ENCODE measurements at places on chromosomes 3 and 15. TPM values are rescaled to one million over a fixed set of nuclear protein-coding genes. Genes with fewer than 3 reads are reported as not detected.

The C3orf22 gene
- total RNA-seq: not detected

The EXD1 gene
- not detected for total RNA-seq

The GLDN gene
- not detected for total RNA-seq

The SYNM gene
- 1.2 TPM for total RNA-seq

The ESYT3 gene
- 0.13 TPM for total RNA-seq

The MYEF2 gene
- total RNA-seq: 9.2 TPM

The SCN11A gene
- 0.08 TPM for total RNA-seq

The COL6A5 gene
- total RNA-seq: not detected

The ZNF80 gene
- total RNA-seq: 2.1 TPM

The PLSCR4 gene
- not detected for total RNA-seq

The RAD51 gene
- total RNA-seq: 63.8 TPM

The MESD gene
- total RNA-seq: 28.1 TPM

The ZNF774 gene
- total RNA-seq: 1.0 TPM

The STARD9 gene
- total RNA-seq: 6.3 TPM

The PAQR9 gene
- total RNA-seq: not detected

The BFSP2 gene
- total RNA-seq: not detected

The CATSPER2 gene
- total RNA-seq: 1.2 TPM

The GPR27 gene
- total RNA-seq: 2.7 TPM

The FBLN2 gene
- 0.15 TPM for total RNA-seq

The KLHL6 gene
- total RNA-seq: 34.6 TPM

The TUBGCP5 gene
- 20.5 TPM for total RNA-seq

The PLIN1 gene
- 0.25 TPM for total RNA-seq

The KBTBD13 gene
- not detected for total RNA-seq

The PATL2 gene
- 5.4 TPM for total RNA-seq

The BMF gene
- total RNA-seq: 7.7 TPM

The TUSC7 gene
- not detected for total RNA-seq

The NR2E3 gene
- total RNA-seq: not detected

The KCNMB3 gene
- total RNA-seq: 0.23 TPM

The SEMA3B gene
- 0.46 TPM for total RNA-seq

The RBP2 gene
- not detected for total RNA-seq

The GOLGA8J gene
- not detected for total RNA-seq

The WNT5A gene
- total RNA-seq: not detected

The NPAP1 gene
- total RNA-seq: not detected

The COPB2 gene
- 85.1 TPM for total RNA-seq

The PIERCE2 gene
- total RNA-seq: not detected

The AP2M1 gene
- total RNA-seq: 240 TPM

The MANF gene
- total RNA-seq: 215 TPM

The PHC3 gene
- total RNA-seq: 50.6 TPM

The TMEM43 gene
- total RNA-seq: 40.0 TPM

The LRTM1 gene
- not detected for total RNA-seq

The ROPN1 gene
- total RNA-seq: not detected

The KCNAB1 gene
- total RNA-seq: not detected

The NTRK3 gene
- total RNA-seq: not detected

The RASL12 gene
- not detected for total RNA-seq

The FEZF2 gene
- total RNA-seq: not detected

The CCDC80 gene
- not detected for total RNA-seq

The OXTR gene
- 1.0 TPM for total RNA-seq
